ENCODE measurements at places on chromosomes 13 and 19.

GRCh38 chr13:101917833-101918661, 465.6 kb downstream of the ITGBL1 start:
- H3K4me3 ChIP-seq: no peak overlapping the region
- no peak overlapping the region for H3K27ac ChIP-seq
- DNase-seq: no peak
- peaks cover 30% of the 10 kb centered on the region for H3K4me1 ChIP-seq

DNA sequence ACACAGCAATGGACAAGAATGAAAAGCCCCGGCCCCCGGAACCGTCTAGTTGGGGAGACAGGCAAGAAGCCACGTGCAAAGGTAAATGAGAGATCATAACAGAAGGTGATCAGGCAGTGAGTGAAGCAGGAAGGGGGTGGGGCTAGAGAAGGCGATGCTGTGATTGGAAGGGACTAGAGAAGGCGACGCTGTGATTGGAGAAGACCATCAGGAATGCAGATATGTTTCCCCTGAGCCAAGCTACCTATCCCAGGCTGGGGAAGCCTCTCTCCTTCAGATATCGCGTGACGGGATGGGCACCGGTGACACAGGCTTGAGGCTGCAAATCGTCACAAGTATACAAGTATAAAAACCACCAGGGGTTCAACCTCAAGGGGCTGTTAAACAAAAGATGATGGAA, 21.8 kb downstream of the DCAF15 start:
- H3K36me3 ChIP-seq: peaks cover 22% of the 10 kb centered on the region
- H3K27ac ChIP-seq: no peak overlapping the region
- H3K4me3 ChIP-seq: no peak overlapping the region
- peaks cover 34% of the 10 kb centered on the region for H3K4me1 ChIP-seq

GRCh38 chr19:2270157-2270422, 11.9 kb downstream of the PEAK3 start:
- peak overlapping the region; percentile 100 for H3K27ac ChIP-seq
- peaks cover 31% of the 10 kb centered on the region for H3K36me3 ChIP-seq
- peak overlapping the region; percentile 79 for H3K4me3 ChIP-seq

- no peak for DNase-seq
- H3K4me1 ChIP-seq: no peaks in the 10 kb centered on the region
- no peak overlapping the region for H3K4me3 ChIP-seq
- H3K36me3 ChIP-seq: no peaks in the 10 kb centered on the region
- H3K27me3 ChIP-seq: no peaks in the 10 kb centered on the region
Observed at GRCh38 chr13:19156013-19156825, 25.4 kb downstream of the TUBA3C start.

DNA sequence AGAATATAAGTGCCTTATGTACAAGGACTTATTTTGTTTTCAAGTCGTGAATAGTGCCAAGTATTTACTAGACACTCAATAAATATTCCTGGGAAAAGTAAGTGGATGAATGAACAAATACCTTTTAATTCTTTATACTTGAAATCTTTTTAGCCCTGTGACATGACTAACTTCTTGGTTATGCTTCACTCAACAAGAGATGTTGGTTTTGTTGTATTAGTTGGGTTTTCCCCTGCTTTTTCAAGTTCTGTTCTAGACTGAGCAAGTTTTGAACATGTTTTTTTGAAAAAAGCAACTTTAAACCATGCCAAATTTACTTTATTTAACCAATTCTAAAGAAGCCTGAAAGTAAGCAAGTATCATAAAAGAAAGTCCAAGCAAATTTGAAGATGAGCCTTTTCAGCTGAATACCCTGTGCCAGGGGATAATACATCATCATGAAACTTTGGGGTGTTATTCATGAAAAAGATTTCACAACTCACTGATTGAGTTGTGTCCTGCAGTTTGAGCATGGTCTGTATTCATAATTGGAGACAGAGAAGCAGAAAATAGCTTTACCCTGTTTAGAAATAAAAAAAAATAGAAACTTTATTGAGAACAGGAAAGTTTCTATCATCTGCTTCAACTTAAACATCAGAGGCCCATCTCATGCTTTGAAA, 11.1 kb downstream of the LMO7 start:
- H3K4me1 ChIP-seq: no peaks in the 10 kb centered on the region
- no peaks in the 10 kb centered on the region for H3K27me3 ChIP-seq
- no peak for DNase-seq
- no peak overlapping the region for H3K27ac ChIP-seq
